ENCODE measurements at places on chromosomes 1 and 21.

- no peak for DNase-seq
Measured at GRCh38 chr1:65881067-65881594, 88.4 kb downstream of the PDE4B start.

GRCh38 chr1:90864681-90865080, 147.6 kb upstream of the BARHL2 start:
- no peak for DNase-seq

DNA sequence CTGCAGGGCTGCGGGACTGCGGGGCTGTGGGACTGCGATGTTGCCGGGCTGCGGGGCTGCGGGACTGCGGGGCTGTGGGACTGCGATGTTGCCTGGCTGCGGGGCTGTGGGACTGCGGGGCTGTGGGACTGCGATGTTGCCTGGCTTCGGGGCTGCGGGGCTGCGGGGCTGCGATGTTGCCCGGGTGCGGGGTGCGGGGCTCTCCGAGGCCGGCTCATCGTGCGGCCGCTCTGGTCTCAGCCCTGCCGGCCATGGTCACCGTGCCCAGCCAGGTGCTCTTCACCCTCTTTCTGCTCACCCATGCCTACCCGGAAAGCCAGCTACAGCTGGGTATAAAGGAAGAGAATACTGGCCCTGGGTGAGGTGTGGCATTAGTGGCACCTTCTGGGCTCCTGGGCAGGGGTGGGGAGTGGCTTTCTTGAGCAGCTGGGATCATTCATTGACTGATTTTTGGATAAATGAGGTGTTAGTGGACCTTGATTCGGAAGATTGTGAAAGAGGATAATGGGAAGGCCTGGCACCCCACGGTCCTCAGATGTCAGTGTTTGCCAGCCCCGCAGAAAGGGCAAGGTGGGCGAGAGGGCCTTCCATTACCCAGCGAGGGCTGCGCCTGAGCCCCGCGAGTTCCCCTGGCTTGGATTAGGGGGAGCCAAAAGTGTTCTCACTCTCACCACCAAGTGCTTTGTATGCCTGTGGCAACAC, 36.3 kb downstream of the COQ8A start:
- no peak for DNase-seq

DNA sequence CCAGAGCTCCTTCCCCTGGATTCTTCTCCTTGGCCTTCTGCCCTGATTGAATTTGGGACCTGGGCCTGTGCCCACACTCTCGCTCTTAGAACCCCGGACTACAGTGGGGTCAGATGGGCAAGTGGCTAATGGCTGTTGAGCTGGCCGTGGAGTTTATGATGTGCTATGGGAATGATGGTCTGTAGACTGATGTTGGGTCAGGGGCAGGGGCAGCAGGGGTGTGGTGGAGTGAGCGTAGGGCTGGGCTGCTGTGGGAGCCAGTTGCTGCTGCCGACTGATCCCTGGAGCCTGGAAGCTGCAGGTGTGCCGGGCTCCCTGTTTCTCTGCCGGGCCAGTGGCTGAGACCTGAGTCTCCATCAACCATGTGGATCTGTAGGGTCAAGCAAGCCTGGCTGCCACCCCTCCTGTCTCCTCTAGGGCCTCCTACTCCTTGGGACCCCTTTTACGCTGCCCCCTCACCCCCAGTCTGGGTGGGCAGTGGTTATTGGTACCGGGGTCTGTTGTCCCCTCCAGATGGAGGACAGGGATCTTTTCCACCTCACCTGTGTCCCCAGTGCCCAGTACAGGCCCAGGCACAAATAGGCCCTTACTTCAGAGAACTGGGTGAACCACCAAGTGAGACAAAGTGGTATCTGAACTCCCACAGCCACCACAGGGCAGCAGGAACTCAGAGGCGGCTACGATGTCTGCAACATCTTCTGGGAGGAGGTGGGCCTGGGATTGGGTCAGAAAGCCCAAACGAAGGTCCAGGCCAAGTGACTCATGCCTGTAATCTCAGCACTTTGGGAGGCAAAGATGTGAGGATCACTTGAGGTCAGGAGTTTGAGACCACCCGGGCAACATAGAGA, 5.1 kb downstream of the PODN start:
- DNase-seq, result no peak

- no peak for DNase-seq
Measured at GRCh38 chr1:212669102-212669501, 30.5 kb downstream of the BATF3 start.

- DNase-seq, result no peak
Measured at GRCh38 chr1:8218351-8219092, 99.4 kb upstream of the SLC45A1 start.
